ENCODE measurements at places on chromosomes 5 and 9. TPM values are rescaled to one million over a fixed set of nuclear protein-coding genes. Genes with fewer than 3 reads are reported as not detected.

GRCh38 chr5:123178683-123179082 is 89.6 kb downstream of the PRDM6 start:
- no peak for DNase-seq

- peak; percentile 93 for DNase-seq
Measured at GRCh38 chr5:80255811-80256712, at the start of gene SERINC5. Gene SERINC5 (minus strand): TSS chr5:80256048. CDS start chr5:80255922, 126 bp downstream.

DNA sequence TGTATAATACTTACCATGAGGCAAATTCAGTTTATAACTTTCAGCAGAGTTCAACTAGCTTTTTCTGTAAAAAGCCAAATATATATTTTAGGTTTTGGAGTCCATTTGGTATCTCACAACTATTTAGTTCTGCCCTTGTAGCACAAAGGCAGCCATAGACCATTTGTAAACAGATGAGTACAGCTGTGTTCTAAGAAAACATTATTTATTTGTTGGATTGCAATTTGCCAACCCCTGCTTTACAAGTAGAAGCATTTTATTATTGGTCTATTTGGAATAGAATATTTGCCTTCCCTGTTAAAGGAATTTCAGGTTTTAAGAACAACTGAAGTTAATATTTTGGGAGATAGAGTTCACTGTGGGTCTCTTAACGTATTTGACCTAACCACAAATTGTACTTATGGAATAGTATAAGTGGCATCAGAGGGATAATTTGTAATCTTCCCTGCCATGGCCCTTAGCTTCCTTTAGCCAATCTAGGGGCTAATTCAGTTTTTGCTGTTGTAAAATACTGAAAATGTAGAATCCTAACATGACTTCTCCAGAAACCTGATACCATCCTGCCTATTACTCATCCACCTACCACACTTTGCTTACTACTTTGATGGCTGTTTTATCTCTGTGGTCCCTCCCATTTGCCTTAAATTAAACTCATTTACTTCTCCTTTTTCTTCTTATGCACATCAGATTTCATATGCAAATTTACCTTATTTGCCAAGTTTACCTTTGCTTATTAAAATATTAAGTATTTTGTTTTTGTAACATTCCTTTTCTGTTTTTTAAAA is 109.2 kb downstream of the DMXL1 start:
- DNase-seq, result no peak

DNA sequence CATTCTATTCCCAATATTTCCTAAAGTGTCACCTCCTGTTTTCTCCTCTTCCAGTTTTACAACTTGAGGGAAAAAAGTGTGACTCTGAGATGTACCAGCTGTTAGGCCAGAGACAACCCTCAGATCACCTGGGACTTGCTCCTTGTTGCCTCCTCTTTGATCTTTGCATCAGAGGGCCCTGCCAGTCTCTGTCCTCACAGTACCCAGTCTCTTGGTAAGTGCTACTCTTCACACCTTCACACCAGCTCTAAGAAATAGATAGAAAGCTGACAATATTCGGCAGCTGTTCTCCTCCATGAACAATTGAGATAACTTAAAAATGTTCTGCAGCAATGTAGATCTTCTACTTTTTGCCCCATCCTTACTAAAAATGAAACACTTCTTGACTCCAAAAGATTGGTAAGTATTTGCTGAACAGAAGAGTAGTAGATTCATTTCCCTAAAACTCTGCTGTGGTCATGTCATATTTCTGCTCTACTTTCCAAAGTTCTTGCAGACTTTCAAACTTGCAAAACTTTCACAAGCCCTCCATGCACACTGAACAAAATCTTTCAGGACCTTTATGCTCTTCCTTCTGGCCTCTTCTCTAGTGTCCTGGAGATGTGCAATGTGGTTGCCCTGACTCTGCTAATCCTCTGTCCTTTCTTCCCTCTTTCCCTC is 188.6 kb downstream of the SNX18 start:
- DNase-seq, result no peak

GRCh38 chr9:129201289-129201688 is 23.2 kb upstream of the IER5L start:
- no peak for DNase-seq

GRCh38 chr5:44794371-44794770 is 14.4 kb upstream of the MRPS30 start:
- no peak for DNase-seq

GRCh38 chr5:95060098-95060497 is 224.8 kb downstream of the MCTP1 start:
- DNase-seq, result no peak

GRCh38 chr5:31383734-31384133 is 148.2 kb downstream of the DROSHA start:
- DNase-seq, result no peak

DNA sequence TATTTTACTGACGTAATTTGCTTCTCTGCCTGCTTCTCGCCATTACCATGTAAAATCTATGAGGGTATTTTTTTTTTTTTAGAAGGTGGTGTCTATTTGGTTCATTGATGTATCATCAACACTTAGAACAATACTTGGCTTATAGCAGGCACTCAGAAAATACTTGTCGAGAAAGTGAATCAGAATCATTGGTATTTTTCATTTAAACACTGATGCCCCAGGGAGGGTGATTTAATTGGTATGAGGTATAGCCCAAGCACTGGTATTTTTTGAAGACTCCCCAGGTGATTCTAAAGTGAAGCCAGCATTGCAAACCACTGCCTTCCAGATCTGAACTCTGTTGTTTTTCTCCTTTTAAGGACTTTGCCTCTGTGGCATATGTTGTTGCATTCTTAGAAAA is 16.6 kb downstream of the PDZD2 start:
- no peak for DNase-seq

DNA sequence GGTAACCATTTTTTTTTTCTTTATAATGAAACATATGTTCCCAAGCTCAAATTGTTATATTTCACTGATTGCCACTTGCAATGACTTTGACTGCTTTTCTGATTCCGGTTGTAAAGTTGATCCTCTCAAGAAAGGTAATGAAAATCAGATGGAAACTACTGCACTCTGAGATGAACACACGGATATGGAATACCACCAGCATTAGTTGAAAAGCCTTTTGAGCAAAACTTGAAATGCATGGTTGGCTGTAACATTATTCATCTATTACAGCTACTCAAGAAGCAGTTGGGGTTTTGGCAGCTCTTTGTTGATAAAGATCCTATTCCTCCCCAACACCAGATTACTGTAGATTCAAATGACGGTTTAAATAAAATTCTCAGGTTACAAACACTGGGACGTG is 591.6 kb upstream of the DMAC1 start:
- DNase-seq, result no peak

DNA sequence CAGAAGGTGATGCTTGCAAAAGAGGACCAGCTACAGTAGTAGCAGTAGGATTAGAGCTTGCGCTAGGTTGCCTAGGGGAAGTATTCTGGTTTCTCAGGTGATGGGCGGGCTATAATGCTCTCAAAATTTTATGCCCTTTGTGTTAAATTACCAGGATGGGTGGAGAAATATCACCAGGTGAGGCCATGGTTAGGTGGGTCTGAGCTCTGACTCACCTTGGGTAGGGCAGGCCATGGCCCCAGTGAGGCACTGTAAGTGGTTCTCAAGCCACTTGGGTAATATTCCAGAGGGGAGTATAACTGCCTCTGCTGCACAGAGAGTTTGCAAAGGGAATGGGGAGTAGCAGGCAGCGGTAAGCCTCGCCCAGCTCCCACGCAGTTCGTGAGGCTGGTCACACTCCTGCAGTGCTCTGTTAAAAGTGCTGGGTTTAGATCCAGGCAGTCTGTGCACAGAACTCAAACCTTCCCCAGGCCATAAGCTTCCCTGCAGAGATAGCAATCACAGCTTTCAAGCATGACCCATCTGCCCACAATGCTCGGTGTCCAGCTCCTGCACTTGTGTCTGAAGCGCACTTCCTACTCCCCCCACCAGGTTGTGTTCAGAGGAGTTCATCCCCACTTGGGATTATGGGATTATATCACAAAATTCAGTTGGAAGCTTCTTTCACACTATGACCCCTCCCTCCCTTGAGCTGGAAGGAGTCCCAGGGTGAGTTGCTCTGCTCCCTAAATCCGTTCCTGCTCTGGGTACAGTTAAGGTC is 575.0 kb downstream of the CHSY3 start:
- DNase-seq, result no peak

DNA sequence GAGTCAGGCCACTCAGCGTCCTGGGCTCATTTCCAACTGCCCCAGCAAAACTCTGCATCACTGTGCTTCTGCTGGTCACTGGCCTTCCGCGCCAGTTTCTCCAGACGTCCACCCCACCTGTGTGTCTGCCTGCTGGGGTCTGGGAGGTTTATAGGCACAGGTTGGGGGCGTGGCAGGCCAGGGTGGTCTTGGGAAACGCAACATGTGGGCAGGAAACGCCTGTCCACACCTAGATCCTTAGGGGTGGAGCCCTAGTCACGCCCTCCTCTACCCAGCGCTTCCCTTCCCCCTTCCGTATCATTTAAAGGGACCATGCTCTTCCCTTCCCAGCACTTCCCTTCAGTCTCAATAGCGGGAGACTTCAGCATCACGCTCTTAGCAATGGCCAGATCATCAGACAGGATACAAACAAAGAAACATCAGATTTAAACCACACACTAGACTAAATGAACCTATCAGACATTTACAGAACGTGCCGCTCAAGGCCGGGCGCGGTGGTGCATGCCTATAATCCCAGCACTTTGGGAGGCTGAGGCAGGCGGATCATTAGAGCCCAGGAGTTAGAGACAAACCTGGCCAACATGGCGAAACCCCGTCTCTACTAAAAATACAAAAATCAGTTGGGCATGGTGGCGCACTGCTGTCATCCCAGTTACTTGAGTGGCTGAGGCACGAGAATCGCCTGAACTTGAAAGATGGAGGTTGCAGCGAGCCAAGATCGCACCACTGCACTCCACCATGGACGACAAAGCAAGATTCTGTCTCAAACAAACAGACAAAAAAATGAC is 11.8 kb upstream of the BTNL9 start:
- no peak for DNase-seq

GRCh38 chr5:142568996-142569335 is 116.9 kb downstream of the FGF1 start:
- no peak for DNase-seq

FGD3 gene
- total RNA-seq, result not detected

IL9 gene
- total RNA-seq, result not detected

GMCL2 gene
- not detected for total RNA-seq

MCC gene
- total RNA-seq, result 18.6 TPM

OBP2A gene
- not detected for total RNA-seq

MARCHF11 gene
- not detected for total RNA-seq

FAM151B gene
- total RNA-seq, result 5.7 TPM

TMC1 gene
- total RNA-seq, result not detected

SLC26A2 gene
- total RNA-seq, result 48.1 TPM

PTGS1 gene
- total RNA-seq, result 0.59 TPM

GBGT1 gene
- total RNA-seq, result 8.1 TPM

Measured in chondrocyte (in vitro differentiated cells).